Neural crest cell (in vitro differentiated cells): ENCODE measurements at places on chromosomes 7 and 10. TPM values are rescaled to one million over a fixed set of nuclear protein-coding genes. Genes with fewer than 3 reads are reported as not detected.

The NAT16 gene
- 0.70 and 1.7 TPM in 2 replicates for total RNA-seq

The COBL gene
- 0.05 and 0.41 TPM in 2 replicates for total RNA-seq

The FGFR2 gene
- total RNA-seq = 55.5 and 58.4 TPM in 2 replicates

The FAM241B gene
- total RNA-seq = 11.6 and 12.5 TPM in 2 replicates

The EVX1 gene
- 0.79 and 0.80 TPM in 2 replicates for total RNA-seq

The C10orf53 gene
- total RNA-seq = 0.14 TPM in 1 of 2 replicates, not detected in the other

DNA sequence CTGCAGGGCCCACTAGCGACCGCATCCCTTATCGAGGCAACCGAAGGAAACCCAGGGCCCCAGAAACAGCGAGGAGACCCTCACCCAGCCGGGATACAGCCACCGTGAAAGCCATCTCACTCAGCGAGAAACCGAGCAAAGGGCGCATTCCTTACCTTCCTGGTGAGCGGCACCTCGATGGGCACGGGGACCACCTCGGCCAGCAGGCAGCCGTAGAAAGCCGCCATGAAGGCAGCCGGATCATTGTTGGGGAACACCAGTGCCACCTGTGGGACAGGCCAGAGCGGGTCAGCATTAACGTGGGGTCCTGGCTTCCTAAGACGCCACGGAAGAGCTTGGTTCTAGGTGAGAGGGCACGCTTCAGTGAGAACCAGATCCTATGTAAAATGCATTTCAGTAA, 263.7 kb downstream of the ZMYND11 start:
- DNase-seq = no peak

GRCh38 chr10:91198781-91199180, 21.7 kb upstream of the PCGF5 start:
- DNase-seq = no peak

- DNase-seq = no peak
Observed at GRCh38 chr10:49410365-49411074, 14.6 kb upstream of the DRGX start.

DNA sequence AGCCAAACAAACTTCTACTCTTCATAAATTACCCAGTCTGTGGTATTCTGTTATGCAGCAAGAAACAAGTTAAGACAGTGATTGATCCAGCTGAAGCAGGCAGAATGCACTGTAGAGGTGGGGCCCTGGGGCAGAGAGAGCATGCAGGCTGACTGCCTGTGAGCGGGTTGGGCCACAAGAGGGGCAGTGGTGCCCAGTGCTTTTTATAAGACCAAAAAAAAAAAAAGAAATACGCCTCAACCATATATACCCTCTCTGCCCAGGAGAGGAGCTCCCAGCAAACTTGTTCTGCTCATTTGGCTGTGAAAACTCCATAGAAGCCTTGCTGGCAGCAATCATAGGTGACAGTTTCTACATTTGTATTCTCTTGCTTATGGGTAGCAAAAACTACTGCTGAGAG, 104.7 kb downstream of the SORBS1 start:
- no peak for DNase-seq

- DNase-seq = no peak
Observed at GRCh38 chr10:15043674-15044073, at the start of gene OLAH. Gene OLAH, plus strand, starts transcription at chr10:15043943. Its CDS starts 3,346 bp downstream, at chr10:15047289.

DNA sequence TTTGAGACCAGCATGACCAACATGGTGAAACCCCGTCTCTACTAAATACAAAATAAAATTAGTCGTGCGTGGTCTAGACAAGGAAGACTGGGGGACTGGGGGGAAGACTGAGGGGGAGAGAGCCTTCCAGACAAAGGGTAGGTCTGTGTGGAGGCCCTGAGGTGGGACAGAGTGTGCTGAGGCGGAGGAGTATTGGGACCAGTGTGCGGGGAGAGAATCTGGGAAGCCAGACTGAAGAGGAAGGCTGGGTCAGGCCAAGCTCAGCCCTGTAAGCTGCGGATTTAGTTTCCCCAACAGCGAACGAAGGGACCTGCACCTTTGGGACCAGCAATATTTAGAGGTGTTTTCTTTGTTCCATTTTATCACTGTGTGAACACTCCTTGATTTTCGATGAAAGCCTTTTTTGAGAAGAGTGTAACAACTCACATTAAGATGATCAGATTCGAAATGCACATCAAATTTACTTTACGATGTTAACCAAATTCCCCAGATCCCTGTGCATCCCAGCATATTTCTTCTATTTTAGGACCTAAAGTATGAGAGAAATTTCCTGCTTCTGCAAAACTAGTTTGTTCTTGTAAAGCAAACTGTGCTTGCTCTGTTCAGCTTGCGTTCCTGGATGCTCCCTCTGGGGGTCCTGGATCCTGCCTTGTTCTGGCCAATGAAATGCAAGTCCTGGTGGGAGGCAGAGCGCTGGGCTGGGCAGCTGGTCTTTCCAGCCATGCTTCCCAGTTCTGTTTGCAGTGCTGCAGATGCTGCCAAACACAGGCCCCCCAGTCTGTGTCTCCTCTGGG, 39.4 kb downstream of the PLAU start:
- DNase-seq = peak; percentile 26

- DNase-seq = no peak
Observed at GRCh38 chr7:18540396-18540795, 44.8 kb downstream of the HDAC9 start.

DNA sequence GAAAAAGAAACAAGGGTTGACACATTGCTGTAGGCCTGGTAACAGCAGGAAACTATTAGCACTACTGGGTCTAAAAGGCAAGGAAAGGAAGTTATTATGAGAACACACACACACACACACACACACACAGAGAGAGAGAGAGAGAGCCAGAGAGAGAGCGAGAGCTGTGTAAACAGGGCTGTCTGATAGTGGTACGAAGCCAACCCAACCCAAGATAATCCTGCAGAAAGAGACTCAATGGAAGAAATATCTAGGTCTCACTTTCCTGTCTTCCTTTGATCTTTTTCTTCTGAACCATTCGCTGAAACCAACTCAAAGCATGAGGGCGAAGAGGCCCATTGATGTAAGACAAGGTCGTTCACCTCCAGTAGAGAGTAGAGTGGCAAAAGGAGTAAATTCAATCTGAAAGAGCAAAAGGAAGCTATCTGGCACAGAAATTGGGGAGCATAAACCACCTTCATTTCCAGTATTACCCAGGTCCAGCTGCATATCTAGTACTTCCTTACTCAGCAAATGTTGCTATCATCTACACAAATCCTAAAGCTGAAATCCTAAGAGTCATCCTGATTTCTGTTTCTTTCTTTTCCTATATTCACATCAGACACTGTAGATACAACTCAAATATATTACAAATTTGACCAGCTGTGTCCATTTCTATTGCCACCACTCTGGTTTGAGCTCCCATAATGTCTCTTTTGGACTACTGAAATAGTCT, 110.2 kb downstream of the TMEM26 start:
- DNase-seq = no peak

DNA sequence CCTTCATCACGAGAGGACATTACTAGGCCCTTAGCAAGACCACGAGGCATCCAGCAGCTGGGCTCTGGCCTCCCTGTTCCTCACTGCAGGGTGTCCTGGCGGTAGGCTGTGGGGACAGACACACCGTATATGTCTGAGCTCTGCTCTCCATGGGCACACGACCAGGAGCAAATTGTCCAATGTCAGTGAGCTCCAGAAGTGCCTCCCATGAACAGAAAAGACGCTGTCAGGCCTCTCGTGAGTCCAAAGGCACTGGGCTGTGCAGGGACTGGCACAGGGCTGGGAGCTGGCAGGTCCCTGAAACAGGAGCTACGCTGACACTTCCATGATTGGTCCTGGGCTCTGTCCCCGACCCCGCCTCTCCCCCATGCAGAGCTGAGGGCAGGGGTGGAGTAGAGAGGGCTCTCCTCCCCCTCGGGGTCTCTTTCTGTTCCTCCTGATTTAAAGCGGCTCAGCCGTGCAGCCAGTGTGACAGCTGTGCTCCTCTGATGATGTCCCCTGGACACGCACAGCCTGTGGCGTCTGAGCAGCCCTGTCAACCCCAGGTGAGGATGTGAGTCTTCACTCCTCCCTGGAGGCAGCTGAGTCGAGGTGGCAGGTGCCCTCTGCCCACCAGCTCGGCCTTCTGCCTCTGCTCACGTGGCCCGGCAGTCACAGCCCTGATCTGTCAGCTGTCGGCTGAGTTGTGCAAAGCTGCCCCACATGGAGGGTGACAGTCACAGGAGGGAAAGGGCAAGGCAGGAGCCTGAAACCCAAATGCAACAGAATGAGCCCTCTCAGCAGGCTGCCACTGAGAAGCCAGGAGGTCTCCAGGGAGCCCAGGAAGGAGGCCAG, 13.0 kb downstream of the ANTXRL start:
- no peak for DNase-seq

DNA sequence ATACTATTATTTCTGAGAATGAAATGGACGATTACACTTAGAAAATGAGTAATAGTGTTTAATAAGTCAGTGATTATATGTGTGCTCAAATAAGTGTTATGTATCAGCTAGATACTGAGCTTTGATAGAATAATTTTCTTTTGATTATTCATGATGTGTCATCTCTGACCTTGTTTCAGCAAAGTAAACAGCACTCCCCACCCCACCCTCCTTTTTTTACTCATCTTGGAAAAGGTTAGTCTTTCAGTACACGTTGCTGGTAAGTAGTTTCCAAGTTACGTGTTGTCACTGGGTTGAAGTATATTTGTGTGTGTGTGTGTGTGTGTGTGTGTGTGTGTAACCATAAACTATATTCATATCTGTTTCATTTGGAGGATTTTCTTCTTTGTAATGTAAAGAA, 84.1 kb downstream of the GNAI1 start:
- DNase-seq = no peak
